ENCODE measurements at places on chromosomes 3 and 15.

- DNase-seq = no peak
Measured at GRCh38 chr15:60912984-60913697, 316.0 kb downstream of the RORA start.

DNA sequence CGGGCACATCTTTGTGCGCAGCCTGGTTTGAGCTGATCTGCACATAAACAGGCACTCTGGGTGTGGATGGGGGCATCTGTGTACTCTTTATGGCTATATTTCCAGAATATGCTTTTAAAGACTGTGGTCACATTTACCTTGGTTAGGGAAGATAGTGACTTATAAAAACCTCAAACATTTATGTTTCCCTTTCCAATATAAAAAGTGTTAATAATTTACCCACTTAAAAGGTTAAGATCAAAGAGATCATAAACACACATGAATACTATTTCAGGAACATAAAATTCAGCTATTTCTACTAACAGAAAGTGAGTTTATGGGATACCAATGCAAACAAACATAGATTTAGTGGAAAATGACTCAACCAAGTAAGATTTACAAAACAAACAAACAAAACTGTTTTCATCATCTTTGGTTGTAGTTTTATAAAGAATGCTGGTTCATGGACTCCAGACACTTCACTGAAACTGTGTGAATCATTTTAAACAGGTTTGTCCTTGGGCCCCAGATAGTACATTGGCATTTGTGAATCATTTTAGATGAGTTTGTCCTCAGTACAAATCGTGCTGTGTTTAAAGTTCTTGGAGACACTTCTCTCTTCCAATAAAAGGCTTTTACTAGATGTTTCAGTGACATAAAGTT lies 253.5 kb upstream of the CTDSPL start:
- DNase-seq = no peak

DNA sequence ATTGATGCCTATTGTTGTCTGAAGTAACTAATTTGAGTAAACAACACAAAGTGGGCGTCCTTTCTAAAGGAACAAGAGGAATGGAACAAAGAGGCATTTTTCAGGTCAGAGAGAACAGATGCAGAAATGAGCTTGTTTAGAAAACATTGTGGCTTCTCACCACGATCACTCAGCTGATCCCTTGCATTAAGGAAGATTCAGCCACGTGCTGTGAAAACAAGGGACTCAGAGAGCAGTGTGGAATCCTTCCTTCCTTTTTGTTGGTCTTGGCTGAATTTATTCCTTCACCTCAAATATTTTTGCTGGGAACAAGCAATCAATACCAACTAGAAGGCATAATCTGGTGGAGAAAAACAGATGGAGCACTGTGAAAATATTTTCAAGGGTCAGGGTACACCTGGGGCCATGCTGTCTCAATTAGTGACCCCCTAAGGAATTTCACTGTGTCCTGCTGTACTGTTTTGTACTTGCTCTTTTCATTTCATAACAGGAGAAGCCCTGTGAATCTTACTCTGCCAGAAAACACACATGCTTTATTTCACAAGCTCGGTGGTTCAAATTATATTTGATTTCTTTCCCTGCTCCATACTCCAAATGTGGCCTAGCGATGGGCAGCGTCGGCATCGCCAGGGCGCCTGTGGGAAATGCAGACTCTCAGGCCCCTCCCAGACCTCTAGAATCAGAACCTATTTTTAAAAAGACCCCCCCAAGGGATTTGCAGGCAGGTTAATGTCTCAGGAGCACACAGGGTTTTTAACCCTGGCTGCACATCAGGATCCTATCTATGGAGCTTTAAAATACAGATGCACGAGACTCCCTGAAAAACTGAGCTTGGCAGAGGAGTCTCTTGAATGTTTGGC lies 11.6 kb upstream of the SLC6A20 start:
- DNase-seq = no peak

GRCh38 chr15:38263996-38264395 lies 11.4 kb downstream of the SPRED1 start:
- no peak for DNase-seq

GRCh38 chr15:90101969-90102890 lies at the start of gene IDH2:
TSS of gene IDH2 (minus strand) at chr15:90102468. CDS start at chr15:90102390, 78 bp downstream.
- peak; percentile 96 for DNase-seq
